ENCODE measurements at places on chromosomes 3 and 15. TPM values are rescaled to one million over a fixed set of nuclear protein-coding genes. Genes with fewer than 3 reads are reported as not detected.

DNA sequence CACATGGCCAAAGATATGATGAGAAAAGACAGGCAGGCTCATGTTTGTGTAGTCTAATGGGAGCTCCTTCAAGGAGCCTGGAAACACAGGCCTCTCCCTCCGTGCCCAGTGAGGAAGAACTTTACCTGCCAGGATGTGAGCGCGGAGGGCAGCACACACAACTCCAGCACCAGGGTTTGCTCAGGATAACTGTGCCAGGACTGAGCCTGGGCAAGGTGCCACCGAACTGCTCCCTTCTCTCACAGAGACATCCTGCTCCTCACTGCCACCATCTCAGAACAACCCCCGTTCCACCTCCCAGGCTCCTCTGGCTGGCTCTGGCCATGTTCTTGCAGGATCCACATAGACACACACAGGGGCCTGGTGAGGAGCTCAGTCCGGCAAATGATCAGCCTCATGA lies 87.4 kb downstream of the NUP210 start:
- peaks cover 53% of the 10 kb centered on the region for H3K36me3 ChIP-seq
- H3K4me3 ChIP-seq: 0 out of 2 replicates have a peak overlapping the region, but pooled peaks have one; percentile 5
- peaks cover 100% of the 10 kb centered on the region for H3K4me1 ChIP-seq
- DNase-seq: no peak
- no peaks in the 10 kb centered on the region for H3K27me3 ChIP-seq

GRCh38 chr15:31262901-31263671 lies 63.5 kb upstream of the KLF13 start:
- peak overlapping the region; percentile 51 for H3K4me3 ChIP-seq
- no peaks in the 10 kb centered on the region for H3K27me3 ChIP-seq
- peaks cover 76% of the 10 kb centered on the region for H3K4me1 ChIP-seq
- DNase-seq: peak; percentile 95
- no peaks in the 10 kb centered on the region for H3K36me3 ChIP-seq
- H3K27ac ChIP-seq: peak overlapping the region; percentile 98

GRCh38 chr3:151297429-151297828 lies 19.1 kb upstream of the P2RY14 start:
- H3K27ac ChIP-seq: no peak overlapping the region
- H3K27me3 ChIP-seq: no peaks in the 10 kb centered on the region
- no peak for DNase-seq
- H3K36me3 ChIP-seq: no peaks in the 10 kb centered on the region
- H3K4me1 ChIP-seq: peaks cover 10% of the 10 kb centered on the region
- no peak overlapping the region for H3K4me3 ChIP-seq

DNA sequence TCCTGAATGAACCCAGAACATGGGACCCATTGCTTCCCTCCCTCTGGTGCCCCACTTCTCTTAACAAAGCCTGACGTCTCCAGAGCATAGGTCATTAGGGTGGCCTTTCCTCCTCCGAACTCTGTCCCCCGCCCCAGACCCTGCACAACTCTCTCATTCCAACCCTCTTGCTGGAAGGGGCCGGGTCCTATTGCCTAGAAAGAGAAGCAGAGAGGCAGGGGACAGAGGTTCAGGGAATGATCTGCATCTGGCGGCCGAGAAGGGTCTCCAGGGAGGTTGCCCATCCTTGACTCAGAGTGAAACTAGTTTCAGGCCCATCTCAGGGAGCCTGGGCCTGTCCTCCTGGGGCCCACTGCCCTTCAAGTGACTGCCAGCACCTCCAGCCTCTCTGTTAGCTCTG lies 79.0 kb downstream of the LINGO1 start:
- H3K4me1 ChIP-seq: no peaks in the 10 kb centered on the region
- no peak for DNase-seq
- H3K4me3 ChIP-seq: no peak overlapping the region

DNA sequence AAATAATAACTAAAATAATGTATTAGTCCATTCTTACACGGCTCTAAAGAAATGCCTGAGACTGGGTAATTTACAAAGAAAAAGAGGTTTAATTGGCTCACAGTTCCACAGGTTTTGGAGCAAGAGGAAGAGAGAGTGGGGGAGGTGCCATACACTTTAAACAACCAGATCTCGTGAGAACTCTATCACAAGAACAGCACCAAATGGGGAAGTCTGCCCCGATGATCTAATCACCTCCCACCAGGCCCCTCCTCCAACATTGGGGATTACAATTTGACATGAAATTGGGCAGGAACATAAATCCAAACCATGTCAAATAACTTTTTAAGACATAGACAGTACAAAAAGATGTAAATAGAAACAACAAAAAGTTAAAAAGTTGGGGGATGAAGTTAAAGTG lies 63.2 kb downstream of the ILDR1 start:
- peaks cover 28% of the 10 kb centered on the region for H3K36me3 ChIP-seq
- H3K27ac ChIP-seq: no peak overlapping the region
- no peak for DNase-seq
- no peaks in the 10 kb centered on the region for H3K27me3 ChIP-seq

Gene KY
- not detected for total RNA-seq

GRCh38 chr3:196335503-196335948 lies 2.7 kb downstream of the TM4SF19 start:
- no peak overlapping the region for H3K4me3 ChIP-seq
- H3K4me1 ChIP-seq: peaks cover 6% of the 10 kb centered on the region
- DNase-seq: no peak
- no peaks in the 10 kb centered on the region for H3K36me3 ChIP-seq
- H3K27me3 ChIP-seq: no peaks in the 10 kb centered on the region
- H3K27ac ChIP-seq: no peak overlapping the region

DNA sequence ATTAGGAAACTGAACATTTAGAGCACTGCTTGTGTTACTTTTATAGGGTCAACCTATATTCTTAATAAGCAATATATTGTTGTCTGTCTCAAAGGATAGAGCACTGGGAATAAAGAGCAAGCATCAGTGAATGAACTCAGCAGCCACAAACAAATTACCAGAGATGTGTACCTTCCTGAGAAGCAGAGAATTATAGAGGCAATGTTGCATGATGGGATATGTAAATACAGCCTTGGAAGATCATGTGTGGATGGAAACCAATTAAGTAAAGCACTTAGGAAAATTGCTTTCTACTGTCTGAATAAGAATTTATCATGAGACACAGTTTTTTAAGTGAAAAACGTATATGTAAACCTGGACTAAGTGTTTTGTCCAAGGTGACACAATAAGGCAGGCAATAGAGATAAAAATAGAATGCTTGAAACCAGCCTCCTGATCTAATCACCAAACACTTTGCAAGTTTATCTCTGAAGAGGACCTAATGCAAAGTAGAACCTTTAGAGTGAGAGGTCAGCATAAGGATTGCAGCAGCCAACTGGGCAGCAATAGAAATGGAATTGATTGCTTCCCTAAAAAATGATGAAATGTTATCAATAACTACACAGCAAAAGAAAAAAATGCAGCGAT lies 848.0 kb downstream of the TUSC7 start:
- H3K4me3 ChIP-seq: no peak overlapping the region
- no peaks in the 10 kb centered on the region for H3K36me3 ChIP-seq
- no peaks in the 10 kb centered on the region for H3K4me1 ChIP-seq
- no peak overlapping the region for H3K27ac ChIP-seq

- peaks cover 27% of the 10 kb centered on the region for H3K4me1 ChIP-seq
- H3K27me3 ChIP-seq: no peaks in the 10 kb centered on the region
- peak overlapping the region; percentile 28 for H3K4me3 ChIP-seq
- no peak for DNase-seq
Observed at GRCh38 chr15:70308735-70309434, 211.2 kb upstream of the TLE3 start.

DNA sequence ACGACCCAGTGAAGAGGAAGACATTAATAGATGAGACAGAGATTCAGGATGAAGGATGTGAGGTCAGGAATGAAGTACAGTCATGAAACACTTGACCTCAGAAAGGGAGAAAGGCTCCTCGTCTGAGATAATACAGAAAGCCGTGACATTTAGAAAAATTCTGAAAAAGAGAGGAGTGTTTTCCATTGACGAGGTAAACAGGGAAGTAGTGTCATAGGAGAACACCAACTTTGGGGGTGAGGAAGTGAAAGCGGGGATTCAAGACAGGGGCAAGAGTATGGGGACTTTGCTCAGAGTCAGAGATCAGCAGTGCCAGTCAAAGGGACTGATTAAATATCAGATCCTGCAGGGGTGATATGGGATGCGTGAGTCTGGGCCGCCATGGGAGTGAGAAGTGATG lies 160.9 kb downstream of the PLCL2 start:
- 0 out of 2 replicates have a peak, but pooled peaks cover 3% of the 10 kb centered on the region for H3K27me3 ChIP-seq
- no peaks in the 10 kb centered on the region for H3K36me3 ChIP-seq
- no peak for DNase-seq
- no peaks in the 10 kb centered on the region for H3K4me1 ChIP-seq
- H3K27ac ChIP-seq: no peak overlapping the region
- no peak overlapping the region for H3K4me3 ChIP-seq

Gene RETNLB
- not detected for total RNA-seq

DNA sequence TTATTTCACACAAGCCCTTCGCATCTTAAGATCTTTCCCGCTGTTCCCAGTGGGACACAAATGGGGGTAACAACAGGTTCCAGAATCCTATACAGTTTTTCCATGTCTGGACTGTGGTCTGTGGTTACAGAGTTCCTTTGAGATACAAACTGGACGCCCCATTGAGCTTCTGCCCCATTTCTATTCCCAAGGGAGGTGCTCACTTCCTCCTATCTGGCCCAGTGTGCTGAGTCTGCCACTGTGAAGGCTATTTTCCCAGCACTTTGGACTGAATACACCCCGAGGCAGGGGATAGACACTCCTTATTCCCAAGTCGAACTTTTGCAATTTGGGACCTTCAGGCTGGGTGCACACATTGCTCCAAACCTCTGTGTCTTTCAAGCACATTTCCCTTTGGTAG lies 44.0 kb downstream of the MESD start:
- H3K4me1 ChIP-seq: peaks cover 14% of the 10 kb centered on the region
- H3K27me3 ChIP-seq: no peaks in the 10 kb centered on the region
- H3K4me3 ChIP-seq: no peak overlapping the region
- DNase-seq: peak; percentile 67
- no peaks in the 10 kb centered on the region for H3K36me3 ChIP-seq
- H3K27ac ChIP-seq: no peak overlapping the region

DNA sequence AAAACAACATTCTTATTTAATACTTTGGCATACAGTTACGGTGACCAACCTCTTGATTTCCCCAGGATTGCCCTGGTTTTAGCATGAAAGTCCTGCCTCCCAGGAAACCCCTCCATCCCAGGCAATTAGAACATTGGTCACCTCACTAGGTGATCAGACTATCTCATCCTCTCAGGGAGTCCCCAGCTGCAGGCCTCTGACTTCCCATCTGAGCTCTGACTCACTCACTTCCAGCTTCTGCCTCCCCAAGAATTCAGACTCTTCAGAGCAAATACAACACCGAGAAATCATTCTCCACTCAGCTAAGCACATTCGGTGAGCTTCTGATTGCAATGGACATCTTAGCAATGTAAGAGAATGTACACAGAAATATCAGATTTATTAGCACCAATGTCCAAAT lies 92.4 kb upstream of the HES1 start:
- H3K4me1 ChIP-seq: peaks cover 12% of the 10 kb centered on the region
- H3K27ac ChIP-seq: no peak overlapping the region
- no peaks in the 10 kb centered on the region for H3K36me3 ChIP-seq
- no peaks in the 10 kb centered on the region for H3K27me3 ChIP-seq

Gene RPP14
- 7.6 TPM for total RNA-seq

Gene AAGAB
- 30.6 TPM for total RNA-seq

Gene UBE2E1
- 104 TPM for total RNA-seq

Gene FETUB
- not detected for total RNA-seq

GRCh38 chr3:117540597-117540996 lies 831.0 kb downstream of the TUSC7 start:
- H3K27ac ChIP-seq: no peak overlapping the region
- H3K4me1 ChIP-seq: no peaks in the 10 kb centered on the region
- no peaks in the 10 kb centered on the region for H3K36me3 ChIP-seq

DNA sequence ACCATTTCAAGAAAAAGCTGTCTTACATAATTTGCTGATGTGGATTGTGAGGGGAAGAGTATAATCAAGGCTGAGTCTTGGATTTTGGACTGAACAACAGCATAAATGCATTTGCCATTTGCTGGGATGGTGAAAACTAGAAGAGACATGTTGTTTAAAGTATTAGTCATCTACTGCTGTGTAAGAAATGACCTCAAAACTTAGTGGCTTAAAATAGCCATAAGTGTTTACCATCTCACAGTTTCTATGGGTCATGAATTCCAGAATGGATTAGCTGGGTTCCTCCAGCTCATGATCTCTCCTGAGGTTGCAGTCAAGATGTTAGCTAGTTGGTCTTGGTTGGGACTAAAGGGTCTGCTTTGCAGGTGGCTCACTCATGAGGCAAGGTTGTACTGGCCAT lies 66.2 kb downstream of the SCN11A start:
- DNase-seq: no peak
- H3K4me3 ChIP-seq: no peak overlapping the region
- no peaks in the 10 kb centered on the region for H3K27me3 ChIP-seq
- H3K36me3 ChIP-seq: no peaks in the 10 kb centered on the region

DNA sequence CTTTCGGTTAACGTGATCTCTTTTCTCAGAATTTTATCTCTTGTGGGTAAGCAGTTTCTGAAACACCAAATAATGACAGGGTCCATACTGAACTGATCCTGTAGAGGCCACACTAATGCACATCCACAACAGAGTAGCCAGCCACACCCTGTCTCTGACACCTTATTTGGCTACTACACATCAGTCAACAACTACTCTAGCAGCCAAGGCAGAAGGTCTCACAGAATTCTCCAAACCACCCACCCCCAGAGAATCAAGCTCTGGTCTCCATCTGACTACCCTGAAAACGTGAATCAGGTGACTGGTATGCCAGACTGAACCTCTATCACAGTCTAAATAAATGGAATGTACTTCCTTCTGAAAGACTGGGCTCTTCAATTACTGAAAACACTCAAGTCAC lies 38.0 kb downstream of the EDC3 start:
- peaks cover 8% of the 10 kb centered on the region for H3K36me3 ChIP-seq
- no peak overlapping the region for H3K27ac ChIP-seq
- H3K4me3 ChIP-seq: no peak overlapping the region
- DNase-seq: no peak
- no peaks in the 10 kb centered on the region for H3K4me1 ChIP-seq

Measured in Karpas-422 (cell line).